ENCODE measurements at places on chromosomes 12 and 14.

- DNase-seq, result no peak
Observed at GRCh38 chr14:54834081-54834480, 68.5 kb downstream of the GCH1 start.

- DNase-seq, result no peak
Observed at GRCh38 chr12:72546106-72546505, 273.9 kb downstream of the TRHDE start.

DNA sequence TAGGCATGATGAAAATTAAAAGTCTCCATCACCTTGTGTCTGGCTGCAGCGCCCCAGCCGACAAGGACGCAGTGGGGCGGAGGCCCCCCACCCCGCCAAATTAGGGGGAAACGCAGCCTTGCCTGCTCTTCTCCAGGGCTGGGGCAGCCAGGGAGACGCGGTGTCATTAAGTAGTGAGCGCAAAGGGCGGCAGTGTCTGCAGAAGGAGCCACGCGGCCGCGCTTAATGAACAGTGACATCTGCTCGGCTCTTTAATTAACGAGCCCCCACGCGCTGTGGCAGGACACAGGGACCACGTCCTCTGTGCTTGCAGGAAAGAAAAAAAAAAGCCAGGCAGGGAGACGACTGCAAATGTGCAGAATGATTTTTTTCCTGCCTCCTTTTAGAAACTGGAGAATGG is 93.4 kb upstream of the NCOR2 start:
- DNase-seq, result no peak

DNA sequence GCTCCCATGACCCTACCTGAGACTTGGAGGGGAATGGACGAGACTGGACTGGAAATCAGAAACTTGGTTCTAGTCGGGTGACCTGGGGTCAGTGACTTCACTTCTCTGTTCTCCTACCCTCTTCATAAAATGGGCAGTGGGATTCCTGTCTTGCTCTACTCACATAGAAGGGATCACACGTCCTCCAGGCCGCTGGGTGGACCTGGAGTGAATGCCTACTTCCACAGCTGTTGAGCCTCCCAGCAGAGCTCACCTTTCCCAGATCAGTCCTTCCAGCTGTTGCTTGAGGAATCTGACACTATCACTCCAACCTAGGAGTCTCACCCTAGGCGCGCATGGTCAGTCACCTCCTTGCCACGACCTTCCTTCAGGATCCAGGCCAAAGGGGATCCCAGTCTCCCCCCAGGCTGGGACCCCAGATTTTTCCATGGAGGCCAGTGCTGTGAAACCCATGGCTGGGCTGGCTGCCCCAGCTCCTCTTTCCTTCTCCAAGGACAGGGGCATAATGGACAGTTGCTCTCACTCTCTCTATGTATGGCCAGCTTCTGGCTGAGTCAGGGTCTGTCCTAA is 637 bp downstream of the ACVRL1 start:
- no peak for DNase-seq

GRCh38 chr12:20350495-20350894 is 17.8 kb upstream of the PDE3A start:
- DNase-seq, result no peak

DNA sequence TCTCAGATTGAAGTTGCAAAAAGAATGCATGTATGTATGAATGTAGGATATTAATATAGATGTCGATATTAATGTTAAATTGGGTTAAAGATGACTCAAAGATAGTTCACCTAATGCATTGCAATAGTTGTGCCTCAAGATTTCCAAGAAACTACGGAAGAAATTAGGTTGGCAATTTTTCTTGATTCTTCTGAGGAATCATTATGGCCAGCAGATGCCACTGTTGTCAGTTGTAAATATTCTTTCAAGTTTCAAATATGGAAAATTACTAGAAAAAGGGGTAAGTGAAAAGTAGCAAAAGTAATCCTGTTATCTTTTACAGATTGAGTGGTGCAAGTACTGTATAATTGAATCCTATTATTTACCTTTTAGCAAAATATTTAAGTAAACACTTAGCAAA is 202.1 kb downstream of the ADAMTS20 start:
- no peak for DNase-seq

GRCh38 chr12:107397890-107398500 is 287.6 kb upstream of the PWP1 start:
- DNase-seq, result no peak

- DNase-seq, result no peak
Observed at GRCh38 chr12:123102781-123103503, 47.9 kb downstream of the PITPNM2 start.
